ENCODE measurements at places on chromosomes 7 and 10. TPM values are rescaled to one million over a fixed set of nuclear protein-coding genes. Genes with fewer than 3 reads are reported as not detected.

GJD4 gene
- not detected for total RNA-seq

DNA sequence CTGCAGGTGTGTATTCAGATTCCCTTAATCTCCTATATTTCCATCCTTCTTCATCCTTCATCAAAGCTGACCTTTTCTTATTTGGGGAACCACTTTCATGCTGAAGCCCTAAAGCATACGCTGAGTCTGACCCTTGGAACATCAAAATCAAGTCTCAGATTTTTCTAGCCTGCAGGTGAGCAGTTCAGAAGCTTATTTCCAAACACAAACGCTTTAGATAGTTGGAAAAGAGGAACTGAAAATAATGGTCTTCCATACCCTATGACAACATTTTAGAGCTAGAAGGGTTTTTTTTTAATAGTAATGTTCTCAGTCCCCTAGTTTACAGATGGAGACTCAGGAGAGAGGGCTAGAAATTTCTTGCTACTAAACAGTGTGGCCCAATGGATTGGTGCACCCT, 1.6 kb upstream of the AGK start:
- no peak for DNase-seq
- H3K36me3 ChIP-seq, result peaks cover 8% of the 10 kb centered on the region
- peaks cover 2% of the 10 kb centered on the region for H3K27me3 ChIP-seq
- no peak overlapping the region for H3K4me3 ChIP-seq
- peaks cover 23% of the 10 kb centered on the region for H3K4me1 ChIP-seq
- no peak overlapping the region for H3K27ac ChIP-seq

GRCh38 chr7:158957510-158957906, 101.2 kb downstream of the DYNC2I1 start:
- peak overlapping the region; percentile 62 for H3K4me3 ChIP-seq
- no peak for DNase-seq
- peaks cover 9% of the 10 kb centered on the region for H3K4me1 ChIP-seq
- no peaks in the 10 kb centered on the region for H3K36me3 ChIP-seq
- H3K27ac ChIP-seq, result no peak overlapping the region

DNA sequence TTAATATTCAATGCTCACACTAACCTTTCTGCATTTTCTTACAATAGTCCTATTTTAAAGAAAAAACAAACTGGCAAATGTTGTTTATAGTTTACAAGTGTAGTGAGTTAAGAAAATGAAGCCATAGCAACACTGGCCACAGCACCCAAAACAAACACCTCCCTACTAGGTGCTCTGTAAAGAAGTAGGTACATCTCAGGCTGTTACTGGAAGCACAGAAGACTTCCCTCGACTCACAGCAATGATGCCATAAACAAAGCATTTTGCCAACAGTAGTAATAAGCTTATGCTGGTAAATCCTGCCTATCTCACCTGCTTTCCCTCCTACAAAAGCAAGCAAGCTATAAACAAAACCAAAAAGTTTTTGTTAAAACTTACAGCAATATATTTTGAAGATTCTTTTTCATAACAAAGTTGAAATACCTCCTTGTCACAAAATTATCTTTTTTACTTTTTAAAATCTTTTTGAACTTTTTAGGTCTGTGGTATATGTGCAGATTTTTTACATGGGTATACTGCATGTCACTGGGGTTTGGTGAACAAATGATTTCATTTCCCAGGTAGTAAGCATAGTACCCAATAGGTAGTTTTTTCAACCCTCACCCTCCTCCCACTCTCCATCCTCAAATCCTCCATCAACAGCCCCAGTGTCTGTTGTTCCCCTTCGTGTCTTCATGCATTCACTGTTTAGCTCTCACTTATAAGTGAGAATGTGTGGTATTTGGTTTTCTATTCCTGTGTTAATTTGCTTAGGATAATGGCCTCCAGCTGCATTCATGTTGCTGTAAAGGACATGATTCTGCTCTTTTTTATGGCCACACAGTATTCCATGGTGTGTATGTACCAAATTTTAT, 28.4 kb downstream of the COA1 start:
- no peak overlapping the region for H3K27ac ChIP-seq
- H3K4me1 ChIP-seq, result peaks cover 53% of the 10 kb centered on the region
- H3K36me3 ChIP-seq, result peaks cover 35% of the 10 kb centered on the region
- H3K4me3 ChIP-seq, result no peak overlapping the region
- no peaks in the 10 kb centered on the region for H3K27me3 ChIP-seq

GRCh38 chr7:151507806-151508205, 11.9 kb downstream of the RHEB start:
- H3K4me3 ChIP-seq, result no peak overlapping the region
- H3K36me3 ChIP-seq, result peaks cover 13% of the 10 kb centered on the region

GRCh38 chr7:151736403-151736909, 140.5 kb downstream of the PRKAG2 start:
- H3K27me3 ChIP-seq, result no peaks in the 10 kb centered on the region
- no peak overlapping the region for H3K27ac ChIP-seq
- H3K4me1 ChIP-seq, result peaks cover 2% of the 10 kb centered on the region

- H3K4me1 ChIP-seq, result no peaks in the 10 kb centered on the region
- no peaks in the 10 kb centered on the region for H3K36me3 ChIP-seq
- H3K4me3 ChIP-seq, result no peak overlapping the region
- no peak for DNase-seq
- no peaks in the 10 kb centered on the region for H3K27me3 ChIP-seq
Measured at GRCh38 chr7:80264769-80265495, 130.3 kb downstream of the GNAI1 start.

TRIM50 gene
- not detected for total RNA-seq

CEP55 gene
- 45.9 TPM for total RNA-seq

GRCh38 chr10:89301232-89301631, 614 bp upstream of the IFIT2 start:
- H3K27me3 ChIP-seq, result no peaks in the 10 kb centered on the region
- peaks cover 36% of the 10 kb centered on the region for H3K36me3 ChIP-seq
- peaks cover 39% of the 10 kb centered on the region for H3K4me1 ChIP-seq
- peak overlapping the region; percentile 95 for H3K4me3 ChIP-seq

HABP2 gene
- not detected for total RNA-seq

GRCh38 chr10:103140469-103140868, 52.6 kb downstream of the NT5C2 start:
- H3K27ac ChIP-seq, result no peak overlapping the region
- H3K4me3 ChIP-seq, result no peak overlapping the region
- no peaks in the 10 kb centered on the region for H3K27me3 ChIP-seq
- no peaks in the 10 kb centered on the region for H3K4me1 ChIP-seq
- DNase-seq, result no peak
- peaks cover 36% of the 10 kb centered on the region for H3K36me3 ChIP-seq

NRG3 gene
- not detected for total RNA-seq

GDF2 gene
- total RNA-seq, result not detected

DNA sequence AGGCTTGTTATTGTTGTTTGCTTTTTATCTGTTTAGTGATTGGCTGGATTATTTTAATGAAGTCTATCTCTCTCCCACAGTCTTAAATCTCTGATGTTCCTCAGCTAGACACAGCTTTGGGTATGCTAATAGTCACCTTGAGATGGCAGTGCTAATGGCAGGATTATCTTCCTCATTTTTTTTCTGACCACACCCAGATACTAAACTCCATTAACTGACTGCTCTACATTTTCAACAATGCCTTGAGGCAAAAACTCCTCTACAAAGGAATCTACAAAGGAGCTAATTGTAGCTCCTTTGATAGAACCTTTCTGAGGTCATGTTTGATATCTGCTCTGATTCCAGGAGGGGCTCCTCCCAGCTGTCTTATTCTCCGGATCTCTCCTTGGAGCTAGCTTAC, 122.6 kb downstream of the HBP1 start:
- no peak for DNase-seq
- no peak overlapping the region for H3K27ac ChIP-seq
- H3K27me3 ChIP-seq, result no peaks in the 10 kb centered on the region

All from activated naive CD8-positive, alpha-beta T cell treated with anti-CD3 and anti-CD28 coated beads, Interleukin-2, amount 10 ng/mL, durations not matched to agents 7 days and 5 days (primary cell).